ENCODE measurements at places on chromosomes 4 and X. TPM values are rescaled to one million over a fixed set of nuclear protein-coding genes. Genes with fewer than 3 reads are reported as not detected.

The TRIM2 gene
- total RNA-seq = 54.5 TPM

DNA sequence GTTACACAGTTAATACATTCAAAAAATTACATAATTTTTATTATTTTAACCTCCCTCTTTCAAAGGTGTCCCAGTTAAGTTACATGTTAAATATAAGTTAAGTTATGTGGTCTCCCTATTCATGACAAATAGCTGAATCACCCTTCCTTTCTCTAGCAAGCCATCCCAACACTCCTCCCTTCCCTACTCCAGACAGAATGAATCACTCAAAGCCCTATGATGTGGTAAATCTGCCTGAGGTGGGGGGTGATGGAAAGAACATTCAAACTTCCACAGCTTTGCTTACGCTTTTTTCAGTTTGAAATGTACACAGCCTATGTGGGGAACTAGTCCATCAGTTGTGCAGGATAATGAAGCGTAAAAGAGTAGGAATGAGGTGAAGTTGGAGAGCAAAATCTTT is 90.2 kb downstream of the CXCL13 start:
- no peak overlapping the region for H3K4me3 ChIP-seq
- peak; percentile 87 for DNase-seq
- H3K36me3 ChIP-seq = no peaks in the 10 kb centered on the region
- no peaks in the 10 kb centered on the region for H3K27me3 ChIP-seq
- H3K27ac ChIP-seq = no peak overlapping the region

GRCh38 chr4:18318682-18319388 is 297.3 kb upstream of the LCORL start:
- H3K27me3 ChIP-seq = no peaks in the 10 kb centered on the region
- H3K4me3 ChIP-seq = no peak overlapping the region
- H3K4me1 ChIP-seq = no peaks in the 10 kb centered on the region
- H3K27ac ChIP-seq = no peak overlapping the region

DNA sequence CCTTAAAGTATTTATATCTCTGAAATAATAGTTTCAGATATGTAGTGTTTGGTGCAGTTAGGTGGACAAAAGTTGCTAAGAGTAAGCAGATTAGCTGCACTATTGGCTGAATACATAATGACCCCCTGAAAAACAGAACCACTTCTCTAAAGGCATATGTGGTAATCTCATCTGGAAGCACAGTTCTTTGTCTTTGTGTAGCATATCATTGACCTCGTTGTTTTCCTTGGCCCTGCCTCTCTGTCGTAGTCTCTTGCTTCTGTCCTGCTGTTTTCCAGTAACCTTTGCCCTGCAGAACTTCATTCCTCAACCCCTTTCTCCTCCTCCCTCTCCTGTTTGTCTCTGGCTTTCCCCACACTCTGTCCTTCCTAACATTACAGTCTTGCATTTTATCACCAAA is 41.4 kb downstream of the JADE3 start:
- no peak overlapping the region for H3K4me3 ChIP-seq
- peaks cover 6% of the 10 kb centered on the region for H3K27me3 ChIP-seq
- no peaks in the 10 kb centered on the region for H3K36me3 ChIP-seq
- no peak overlapping the region for H3K27ac ChIP-seq

- DNase-seq = no peak
- H3K4me3 ChIP-seq = peak overlapping the region; percentile 93
- H3K4me1 ChIP-seq = peaks cover 17% of the 10 kb centered on the region
- H3K36me3 ChIP-seq = peaks cover 2% of the 10 kb centered on the region
These were observed 1.3 kb downstream of the GAK start for GRCh38 chr4:930827-931193.

The GATA1 gene
- total RNA-seq = not detected

The TEX13C gene
- not detected for total RNA-seq

DNA sequence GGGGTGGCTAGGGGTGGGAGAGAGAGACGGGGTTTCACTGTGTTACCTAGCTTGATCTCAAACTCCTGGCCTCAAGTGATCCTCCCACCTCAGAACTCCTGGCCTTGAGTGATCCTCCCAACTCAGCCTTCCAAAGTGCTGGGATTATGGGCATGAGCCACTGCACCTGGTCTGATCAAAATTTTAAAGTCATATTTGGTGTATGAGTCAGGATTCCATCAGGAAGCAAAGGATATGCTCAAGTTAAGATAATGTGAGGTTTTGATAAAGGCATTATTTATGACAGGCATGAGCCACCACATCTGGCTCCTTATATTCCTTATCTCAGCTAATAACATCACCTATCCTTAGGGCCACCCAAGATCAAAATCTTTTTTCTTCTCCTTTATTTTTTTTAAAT is 182.0 kb downstream of the SLC4A4 start:
- no peak for DNase-seq
- no peaks in the 10 kb centered on the region for H3K4me1 ChIP-seq
- no peak overlapping the region for H3K27ac ChIP-seq
- no peaks in the 10 kb centered on the region for H3K36me3 ChIP-seq
- H3K4me3 ChIP-seq = no peak overlapping the region
- H3K27me3 ChIP-seq = no peaks in the 10 kb centered on the region

GRCh38 chr4:157048248-157048647 is 27.7 kb upstream of the GLRB start:
- peak overlapping the region; percentile 18 for H3K27ac ChIP-seq
- H3K27me3 ChIP-seq = no peaks in the 10 kb centered on the region
- H3K36me3 ChIP-seq = no peaks in the 10 kb centered on the region
- peaks cover 12% of the 10 kb centered on the region for H3K4me1 ChIP-seq
- peak; percentile 29 for DNase-seq

DNA sequence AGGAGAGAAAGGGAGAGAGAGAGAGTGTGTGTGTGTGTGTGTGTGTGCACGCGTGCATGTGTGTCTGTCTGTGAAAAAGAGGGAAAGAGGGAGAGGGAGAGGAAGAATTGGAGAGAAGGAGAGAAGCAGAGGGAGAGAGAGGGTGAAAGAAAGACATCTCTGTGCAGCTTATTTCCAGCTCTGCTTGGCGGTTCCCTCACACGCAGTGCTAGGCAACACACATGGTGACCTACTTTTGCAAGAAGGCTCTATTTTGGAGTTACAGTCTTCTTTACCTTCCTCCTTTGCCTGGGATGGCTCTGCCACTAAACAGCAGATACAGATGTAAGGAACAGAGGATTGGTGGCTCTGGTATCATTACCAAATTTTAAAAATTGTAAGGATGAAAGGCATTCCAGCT is 40.1 kb downstream of the SLC16A2 start:
- DNase-seq = no peak
- peaks cover 6% of the 10 kb centered on the region for H3K27me3 ChIP-seq
- H3K4me3 ChIP-seq = no peak overlapping the region
- no peak overlapping the region for H3K27ac ChIP-seq
